Activated T-cell treated with anti-CD3 and anti-CD28 coated beads, Interleukin-2, amount 50 U/mL, for 72 hours (primary cell): ENCODE measurements at places on chromosomes 3 and 15.

- H3K4me1 ChIP-seq, result peaks cover 8% of the 10 kb centered on the region
- H3K27ac ChIP-seq, result peak overlapping the region; percentile 80
- no peaks in the 10 kb centered on the region for H3K27me3 ChIP-seq
- no peak overlapping the region for H3K4me3 ChIP-seq
- DNase-seq, result no peak
- peaks cover 1% of the 10 kb centered on the region for H3K36me3 ChIP-seq
These were observed 562.6 kb upstream of the DPPA4 start for GRCh38 chr3:109899925-109900324.

- no peak overlapping the region for H3K4me3 ChIP-seq
- no peak for DNase-seq
- no peaks in the 10 kb centered on the region for H3K4me1 ChIP-seq
These were observed 30.3 kb downstream of the ALDH1L1 start for GRCh38 chr3:126149960-126150515.

DNA sequence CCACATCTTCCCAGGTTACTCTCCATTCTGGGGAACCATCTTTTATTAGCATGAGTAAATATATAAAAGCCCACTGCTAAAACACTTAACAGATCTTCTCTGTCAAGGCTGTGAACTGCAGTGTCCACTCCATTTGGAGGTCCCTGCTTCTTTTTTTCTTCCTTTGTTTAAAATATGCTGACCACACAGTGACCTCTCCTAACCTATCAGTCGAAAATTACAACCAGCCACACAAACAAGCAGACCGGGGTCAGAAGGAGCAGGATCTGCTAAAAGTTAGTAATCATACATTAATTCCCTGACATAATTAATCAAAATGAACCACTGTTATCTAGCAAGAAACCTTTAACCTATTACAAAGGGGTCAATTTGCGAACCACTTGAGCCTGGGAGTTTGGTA is 427.9 kb upstream of the NR2F2 start:
- H3K4me3 ChIP-seq, result no peak overlapping the region
- no peak for DNase-seq
- no peaks in the 10 kb centered on the region for H3K4me1 ChIP-seq
- H3K27me3 ChIP-seq, result peaks cover 6% of the 10 kb centered on the region
- H3K36me3 ChIP-seq, result no peaks in the 10 kb centered on the region

DNA sequence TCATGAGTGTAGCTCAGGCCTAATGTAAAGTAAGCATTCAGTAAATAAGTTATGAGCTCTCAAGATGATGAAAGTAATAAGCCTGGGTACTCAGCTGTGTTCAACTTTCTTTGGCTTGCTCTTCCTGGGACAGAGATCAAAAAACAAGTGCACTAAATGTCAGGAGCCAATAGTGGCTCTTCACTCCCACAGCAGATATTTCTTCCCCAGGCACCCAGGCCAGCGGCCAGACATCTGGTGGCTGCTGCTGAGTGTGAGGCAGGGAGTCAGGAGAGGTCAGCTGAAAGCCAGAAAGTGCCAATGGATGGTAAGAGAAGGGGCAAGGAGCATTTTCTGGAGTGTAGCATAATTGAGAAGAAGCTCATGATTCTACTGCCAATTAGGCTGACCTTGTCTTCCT is 18.2 kb upstream of the ITGA11 start:
- no peak overlapping the region for H3K4me3 ChIP-seq
- no peaks in the 10 kb centered on the region for H3K36me3 ChIP-seq
- no peak overlapping the region for H3K27ac ChIP-seq
- no peak for DNase-seq
- peaks cover 31% of the 10 kb centered on the region for H3K27me3 ChIP-seq
- no peaks in the 10 kb centered on the region for H3K4me1 ChIP-seq

DNA sequence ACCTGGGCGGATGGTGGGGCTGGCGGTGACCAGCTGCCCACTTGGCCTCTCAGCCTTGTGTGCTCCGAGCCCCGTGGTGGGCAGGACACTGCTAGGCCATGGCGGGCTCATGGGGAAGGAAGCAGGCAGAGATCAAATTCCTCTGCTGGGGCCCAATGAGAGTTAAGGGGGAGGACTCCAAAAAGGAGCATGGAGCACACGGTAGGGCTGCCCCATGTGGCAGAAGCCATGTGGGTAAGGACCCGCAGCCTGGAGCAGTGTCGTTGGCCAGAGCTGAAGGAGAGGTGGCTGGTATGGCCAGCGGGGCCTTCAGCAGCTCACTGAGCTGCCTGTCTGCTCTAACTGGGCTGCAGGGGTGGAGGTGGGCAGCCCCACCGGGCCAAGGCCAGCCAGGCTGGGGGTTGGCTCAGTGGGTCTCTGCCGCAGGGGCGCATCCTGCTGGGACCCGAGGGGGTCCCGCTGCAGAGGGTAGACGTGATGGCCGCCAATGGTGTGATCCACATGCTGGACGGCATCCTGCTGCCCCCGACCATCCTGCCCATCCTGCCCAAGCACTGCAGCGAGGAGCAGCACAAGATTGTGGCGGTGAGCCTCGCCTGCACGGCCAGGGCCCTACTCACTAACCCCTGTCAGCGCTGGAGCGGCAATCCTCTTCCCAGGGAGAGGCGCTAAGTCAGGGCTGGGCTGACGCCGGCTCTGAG is 11.3 kb downstream of the STAB1 start:
- no peak for DNase-seq

DNA sequence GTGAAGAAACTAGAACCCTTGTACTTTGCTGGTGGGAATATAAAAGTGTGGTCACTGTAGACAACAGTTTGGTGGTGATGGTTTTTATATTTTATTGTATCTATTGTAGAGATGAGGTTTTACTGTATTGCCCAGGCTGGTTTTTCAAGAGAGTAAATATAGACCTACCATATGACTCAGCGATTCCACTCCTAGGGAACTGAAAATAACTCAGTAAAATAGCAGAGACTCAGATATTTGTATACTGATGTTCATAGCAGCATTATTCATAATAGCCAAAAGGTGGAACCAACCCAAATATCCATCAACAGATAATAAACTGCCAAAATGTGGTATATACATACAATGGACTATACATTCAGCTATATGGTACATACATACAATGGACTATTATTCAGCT is 68.8 kb upstream of the IL12A start:
- no peak overlapping the region for H3K27ac ChIP-seq
- no peaks in the 10 kb centered on the region for H3K4me1 ChIP-seq
- H3K27me3 ChIP-seq, result peaks cover 11% of the 10 kb centered on the region
- H3K36me3 ChIP-seq, result no peaks in the 10 kb centered on the region

DNA sequence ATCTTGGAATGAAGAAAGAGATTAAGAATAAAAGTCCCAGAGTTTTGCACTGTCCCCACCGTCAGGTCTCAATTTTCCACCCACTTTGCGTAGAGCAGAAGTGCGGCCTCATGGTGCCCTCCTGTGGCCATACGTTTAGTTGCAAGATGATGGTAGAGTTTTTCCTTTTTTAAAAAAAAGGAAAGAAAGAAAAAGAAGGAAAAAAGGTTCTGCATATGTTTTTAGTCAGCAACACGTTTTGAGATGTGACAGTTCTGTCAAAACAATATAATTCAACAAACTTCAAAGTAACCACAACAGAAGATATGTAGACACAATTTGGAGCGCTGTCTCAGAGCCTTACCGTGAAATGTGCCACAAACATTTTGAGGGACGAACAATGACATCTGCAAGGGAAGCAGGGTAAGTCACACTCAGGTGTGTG is 24.6 kb downstream of the EBLN2 start:
- peak; percentile 54 for DNase-seq
- H3K4me3 ChIP-seq, result peak overlapping the region; percentile 66
- H3K4me1 ChIP-seq, result peaks cover 9% of the 10 kb centered on the region
- H3K36me3 ChIP-seq, result no peaks in the 10 kb centered on the region
- H3K27me3 ChIP-seq, result no peaks in the 10 kb centered on the region

DNA sequence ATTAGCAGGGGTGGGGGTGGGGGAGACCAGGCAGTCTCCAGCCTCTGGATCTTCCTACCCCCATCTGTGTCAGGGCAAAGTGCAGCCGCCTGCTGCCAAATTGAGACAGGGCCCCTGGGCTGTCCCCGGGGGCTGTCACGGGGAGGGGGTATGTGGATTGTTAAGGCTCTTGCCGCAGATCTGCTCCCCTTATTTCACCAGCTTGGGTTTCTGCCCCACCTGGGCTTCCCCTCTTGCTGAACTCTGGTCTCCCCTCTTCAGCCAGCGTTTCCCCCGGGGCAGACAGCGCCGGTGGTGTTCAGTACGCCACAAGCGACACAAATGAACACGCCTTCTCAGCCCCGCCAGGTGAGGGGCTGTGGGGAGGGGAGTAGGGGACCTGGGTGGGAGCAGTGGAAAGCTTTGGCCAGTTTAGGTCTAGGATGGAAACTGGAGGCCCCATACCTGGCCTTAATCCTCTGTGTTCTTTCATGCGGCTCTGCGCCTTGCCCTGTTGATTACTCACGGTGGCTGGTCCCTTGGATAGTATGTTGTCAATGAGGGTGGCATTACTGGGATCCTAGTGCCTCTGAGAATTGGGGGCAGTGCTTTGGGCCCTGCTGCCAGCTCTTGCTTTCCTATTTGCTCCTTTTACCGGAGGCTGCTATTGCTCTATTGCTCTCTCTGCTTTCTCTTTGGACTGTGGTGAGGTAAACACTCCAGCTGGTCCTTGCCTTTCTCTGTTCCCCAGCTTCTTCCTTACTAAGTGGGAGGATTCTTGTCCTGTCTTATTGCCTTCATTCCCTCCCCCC is 1.7 kb downstream of the EIF4G1 start:
- no peak for DNase-seq
- peaks cover 47% of the 10 kb centered on the region for H3K4me1 ChIP-seq
- peaks cover 26% of the 10 kb centered on the region for H3K36me3 ChIP-seq
- peak overlapping the region; percentile 79 for H3K4me3 ChIP-seq
- H3K27ac ChIP-seq, result peak overlapping the region; percentile 63

DNA sequence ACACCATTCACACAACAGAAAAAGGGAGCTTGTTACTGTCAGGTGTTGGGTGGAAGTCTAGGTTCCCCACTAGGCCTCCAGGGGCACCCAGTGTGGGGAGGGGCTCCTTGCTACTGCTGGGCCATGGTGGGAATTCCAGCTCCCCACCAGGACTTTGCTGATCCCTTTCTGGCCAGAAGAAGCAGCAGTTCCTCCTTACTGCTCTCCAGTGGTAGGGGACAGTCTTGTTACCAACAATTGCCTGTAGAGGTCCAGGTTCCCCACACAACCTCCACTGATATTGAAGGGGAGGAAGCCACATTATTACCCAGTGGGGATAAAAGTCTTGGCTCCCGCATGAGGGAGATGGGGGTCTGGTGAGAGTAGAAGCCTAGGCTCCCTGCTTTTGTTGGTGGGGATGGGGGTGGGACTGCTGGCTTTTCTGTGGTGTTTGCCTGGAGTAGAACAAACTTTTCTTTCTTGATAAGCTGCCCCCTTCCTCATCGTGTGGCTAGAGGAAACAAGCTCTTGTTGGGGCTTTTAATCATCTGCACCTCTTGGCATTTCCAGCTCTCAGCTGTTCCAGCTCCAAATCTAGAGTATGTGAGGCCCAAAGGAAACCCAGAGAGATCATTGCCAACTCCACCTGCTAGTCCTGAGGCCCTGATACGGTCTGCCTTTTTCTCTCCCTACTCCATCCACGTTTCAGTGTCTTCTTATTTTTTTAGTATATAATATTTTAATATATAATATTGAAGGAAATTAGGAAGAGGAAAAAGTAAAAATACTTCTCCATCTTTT is 824.2 kb downstream of the AGBL1 start:
- no peak overlapping the region for H3K27ac ChIP-seq
- H3K4me1 ChIP-seq, result no peaks in the 10 kb centered on the region
- H3K4me3 ChIP-seq, result no peak overlapping the region
- DNase-seq, result no peak

DNA sequence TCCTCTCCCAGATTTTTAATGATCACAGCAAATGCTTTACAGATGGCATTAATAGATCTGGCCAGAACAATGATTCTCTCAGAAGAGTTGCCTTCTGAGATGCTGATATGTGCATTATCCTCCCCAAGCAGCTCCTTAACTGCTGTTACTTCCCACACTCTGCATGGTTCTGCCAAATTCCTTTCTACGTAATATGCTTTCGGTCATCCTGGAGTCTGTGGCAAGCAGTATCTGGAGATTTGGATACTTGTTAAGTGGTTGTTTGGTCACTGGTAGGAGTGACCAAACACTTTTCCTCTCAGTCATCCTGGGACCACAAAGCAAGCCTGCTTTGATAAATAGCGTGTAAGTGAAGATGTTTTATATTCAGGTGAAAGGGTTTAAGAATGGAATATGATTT is 71.1 kb upstream of the CCNL1 start:
- peaks cover 8% of the 10 kb centered on the region for H3K4me1 ChIP-seq
- no peak overlapping the region for H3K4me3 ChIP-seq
- no peak overlapping the region for H3K27ac ChIP-seq
- peaks cover 12% of the 10 kb centered on the region for H3K27me3 ChIP-seq

- no peaks in the 10 kb centered on the region for H3K36me3 ChIP-seq
- no peak overlapping the region for H3K27ac ChIP-seq
- H3K4me1 ChIP-seq, result no peaks in the 10 kb centered on the region
- no peak for DNase-seq
These were observed 161.9 kb upstream of the RGMA start for GRCh38 chr15:93250950-93251349.

GRCh38 chr3:9692416-9692815 is 11.2 kb upstream of the CPNE9 start:
- DNase-seq, result no peak
- H3K36me3 ChIP-seq, result peaks cover 6% of the 10 kb centered on the region
- H3K27ac ChIP-seq, result no peak overlapping the region
- no peaks in the 10 kb centered on the region for H3K4me1 ChIP-seq

- H3K27ac ChIP-seq, result peak overlapping the region; percentile 34
- no peaks in the 10 kb centered on the region for H3K27me3 ChIP-seq
- no peak for DNase-seq
- peak overlapping the region; percentile 75 for H3K4me3 ChIP-seq
- H3K36me3 ChIP-seq, result no peaks in the 10 kb centered on the region
These were observed 157.9 kb downstream of the RAP2B start for GRCh38 chr3:153319705-153320554.

- no peaks in the 10 kb centered on the region for H3K27me3 ChIP-seq
- no peak for DNase-seq
- peak overlapping the region; percentile 86 for H3K27ac ChIP-seq
These were observed 76.7 kb downstream of the ST6GAL1 start for GRCh38 chr3:187006864-187007630.

DNA sequence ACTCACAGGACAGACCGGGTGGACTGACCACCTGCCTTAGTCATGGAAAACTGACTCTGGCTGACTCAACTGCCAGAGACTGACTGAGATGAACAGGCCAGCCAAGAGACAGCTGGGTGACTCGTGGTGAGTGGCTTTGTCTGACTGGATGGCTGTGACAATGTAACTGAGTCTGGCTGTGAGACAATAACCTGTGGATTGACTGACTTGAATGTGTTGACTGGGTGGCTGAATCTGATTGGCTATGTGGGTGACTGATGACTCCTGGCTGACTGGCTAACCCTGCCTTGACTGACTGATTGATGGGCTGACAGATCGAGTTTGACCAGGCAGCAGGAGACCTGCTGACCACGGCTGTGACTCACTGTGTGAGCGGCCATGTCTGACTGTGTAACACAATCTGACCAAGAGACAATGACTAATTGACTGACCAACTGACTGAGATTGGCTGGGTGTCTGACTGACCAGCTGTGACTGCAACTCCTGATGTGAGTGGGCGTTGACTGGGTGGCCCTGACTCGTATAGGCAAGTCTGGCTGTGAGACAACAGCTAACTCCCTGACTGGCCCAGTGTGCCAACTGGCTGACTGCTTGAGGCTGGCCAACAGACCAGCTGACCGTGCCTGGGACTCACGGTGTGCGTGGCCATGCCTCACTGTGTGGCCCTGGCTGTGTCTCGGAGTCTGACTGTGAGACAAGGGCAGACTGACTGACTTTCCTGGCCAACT is 509.1 kb downstream of the SHQ1 start:
- H3K27ac ChIP-seq, result no peak overlapping the region
- peak; percentile 85 for DNase-seq
- H3K4me1 ChIP-seq, result peaks cover 28% of the 10 kb centered on the region
- H3K4me3 ChIP-seq, result no peak overlapping the region
